NCI-H460 (cell line): ENCODE measurements at places on chromosomes 7 and 10.

DNA sequence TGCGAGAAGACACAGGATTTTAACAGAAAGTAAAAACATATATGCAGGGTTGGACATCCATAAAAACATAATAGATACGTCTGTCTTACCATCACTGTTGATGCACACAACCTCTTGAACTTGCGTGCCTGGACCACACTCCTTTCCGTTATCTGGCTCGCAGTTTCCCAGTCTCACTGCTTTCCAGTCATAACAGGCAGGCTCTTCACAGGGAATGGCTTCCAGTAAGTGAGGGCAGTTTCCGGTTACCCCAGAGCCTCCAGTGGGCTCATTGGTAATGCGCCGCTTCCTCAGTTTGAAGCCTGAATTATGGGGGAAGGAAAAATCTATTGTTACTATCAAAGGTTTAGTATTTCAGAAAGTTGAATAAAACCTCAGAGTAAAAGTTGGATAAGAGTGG lies 290.7 kb downstream of the THSD7A start:
- no peak for DNase-seq

DNA sequence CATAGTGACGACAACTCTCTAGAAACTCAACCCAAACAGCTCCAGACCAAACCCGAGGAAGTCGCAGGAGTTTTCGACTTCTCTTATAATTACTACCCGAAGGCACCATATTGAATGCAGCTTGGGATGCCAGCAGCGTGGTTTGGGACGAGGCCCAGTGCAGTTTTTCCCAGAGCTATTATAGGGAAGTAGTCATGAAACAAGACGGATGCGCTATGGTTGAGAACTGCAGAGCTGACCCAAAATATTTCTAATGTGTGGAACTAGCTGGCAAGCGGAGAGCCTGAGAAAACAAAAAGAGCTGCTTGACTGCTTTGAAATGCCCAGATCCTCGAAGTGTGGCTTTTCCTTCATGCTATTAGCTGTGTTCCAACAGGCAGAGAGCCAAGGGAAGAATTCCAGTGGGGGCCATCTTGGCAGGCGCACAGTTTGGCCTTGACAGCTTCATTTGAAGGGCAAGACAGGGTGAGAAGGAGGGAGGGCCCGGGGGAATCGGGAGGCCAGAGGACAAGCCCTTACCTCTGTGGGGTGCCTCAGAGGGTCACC lies 122.7 kb downstream of the CUL2 start:
- DNase-seq, result no peak

DNA sequence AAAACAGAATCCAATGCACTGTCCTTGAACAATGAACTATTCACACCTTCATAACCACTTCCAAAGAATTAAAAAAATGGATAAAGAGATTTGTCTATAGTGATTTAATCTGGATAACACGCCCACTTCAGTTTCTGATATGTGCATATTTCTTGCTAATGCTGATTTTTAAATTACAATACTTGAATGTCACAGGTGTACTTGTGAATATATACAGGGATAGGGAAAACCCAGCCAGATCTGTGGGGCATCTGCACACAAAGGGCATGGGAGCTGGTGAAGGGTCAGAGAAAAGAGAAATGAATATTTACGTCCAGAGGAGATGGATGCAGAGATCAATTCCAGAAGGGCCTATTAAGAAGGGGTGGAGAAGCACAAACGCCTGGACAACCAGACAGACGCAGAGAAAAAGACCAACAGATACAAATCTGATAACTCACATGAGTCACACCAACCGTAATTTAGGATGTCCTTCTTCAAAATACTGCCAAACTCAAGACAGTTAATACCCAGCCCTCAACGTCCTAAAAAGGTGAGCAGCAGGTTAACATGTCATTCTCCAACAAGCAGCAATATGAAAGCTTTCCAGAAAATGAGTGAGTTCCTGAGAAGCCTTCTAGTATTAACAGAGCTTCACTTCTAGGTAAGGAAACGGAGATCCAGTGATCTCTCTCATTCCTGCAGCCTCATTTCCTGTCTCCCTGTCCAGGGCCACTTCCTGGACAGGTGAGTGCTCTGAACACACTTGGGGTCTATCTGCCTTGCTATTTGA lies 41.9 kb downstream of the PIP4K2A start:
- no peak for DNase-seq

DNA sequence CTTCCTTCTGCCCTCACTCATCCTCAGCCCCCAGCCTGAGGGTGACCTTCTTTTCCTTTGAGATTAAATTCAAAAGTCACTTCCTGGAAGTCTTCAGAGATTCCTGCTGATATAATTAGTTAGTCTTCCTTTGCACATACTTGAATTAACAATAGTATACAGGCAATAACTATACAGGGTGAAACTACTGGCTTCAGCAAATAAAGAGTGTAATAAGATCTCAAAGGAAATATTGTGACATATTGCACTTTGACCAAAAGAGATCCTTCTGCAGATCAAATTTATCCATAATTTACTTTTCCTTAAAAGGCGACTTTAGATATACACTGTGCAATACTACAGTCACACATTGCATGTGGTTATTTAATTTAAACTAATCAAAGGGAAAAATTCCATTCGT lies 123.8 kb downstream of the SEMA3A start:
- DNase-seq, result no peak

DNA sequence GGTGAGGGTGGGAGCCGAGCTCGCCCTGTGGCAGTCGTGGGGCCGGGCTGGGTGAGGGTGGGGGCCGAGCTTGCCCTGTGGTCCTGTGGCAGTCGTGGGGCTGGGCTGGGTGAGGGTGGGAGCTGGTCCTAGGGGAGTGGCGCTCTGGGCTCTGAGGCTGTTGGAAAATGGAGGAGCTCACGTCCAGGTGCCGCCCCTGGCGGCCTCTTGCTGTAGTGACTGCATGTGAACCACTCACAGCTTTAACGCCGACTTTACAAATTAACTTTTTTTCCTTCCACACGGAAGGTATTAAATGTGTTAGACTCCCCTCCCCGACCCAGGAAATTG lies 312.6 kb downstream of the WDR37 start:
- peak; percentile 14 for DNase-seq

DNA sequence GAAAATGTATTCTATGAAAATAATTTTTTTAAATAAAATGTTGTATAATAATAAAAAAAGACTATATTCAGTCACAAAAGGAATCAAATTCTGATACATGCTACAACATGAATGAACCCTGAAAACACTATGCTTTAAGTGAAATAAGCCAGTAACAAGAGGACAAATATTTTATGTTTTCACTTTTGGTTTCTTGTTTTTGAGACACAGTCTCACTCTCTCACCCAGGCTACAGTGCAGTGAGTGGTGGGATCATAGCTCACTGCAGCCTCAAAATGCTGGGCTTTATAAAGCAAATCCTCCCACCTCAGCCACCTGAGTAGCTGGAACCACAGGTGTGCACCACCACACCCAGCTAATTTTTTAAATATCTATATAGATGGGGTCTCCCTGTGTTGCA lies 64.2 kb downstream of the CNOT4 start:
- DNase-seq, result no peak

DNA sequence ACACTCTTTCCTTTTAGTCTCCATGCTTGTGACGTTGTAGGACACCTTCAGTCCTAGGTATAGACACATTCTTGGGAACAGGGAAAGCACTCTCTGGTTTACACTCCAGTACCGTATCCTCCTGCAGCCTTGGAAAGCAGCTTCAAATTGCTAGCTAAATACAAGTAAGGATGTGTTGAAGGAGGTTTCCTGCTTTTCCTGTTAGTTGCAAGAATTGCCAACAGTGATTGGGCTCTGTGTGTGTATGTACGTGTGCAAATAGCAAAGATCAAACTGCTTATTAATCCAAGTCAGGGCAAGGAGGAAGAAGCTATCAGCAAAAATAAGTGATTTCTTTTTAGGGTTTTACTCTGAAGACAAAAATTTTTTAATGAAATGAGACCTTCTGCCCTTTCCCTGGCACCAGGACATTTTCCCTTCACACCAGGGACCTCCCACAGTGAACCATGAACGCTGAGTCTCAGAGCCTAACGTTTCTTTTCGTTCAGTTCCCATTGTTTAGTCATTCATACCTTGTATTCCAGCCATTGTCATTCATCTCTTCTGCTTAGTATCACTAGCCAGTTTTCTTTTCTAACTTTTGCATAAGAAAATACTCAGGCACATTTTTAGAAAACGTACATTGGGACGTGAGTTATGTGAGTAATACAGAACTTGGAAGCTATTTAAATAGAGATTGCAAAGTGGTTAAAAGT lies 36.9 kb upstream of the AUTS2 start:
- no peak for DNase-seq

DNA sequence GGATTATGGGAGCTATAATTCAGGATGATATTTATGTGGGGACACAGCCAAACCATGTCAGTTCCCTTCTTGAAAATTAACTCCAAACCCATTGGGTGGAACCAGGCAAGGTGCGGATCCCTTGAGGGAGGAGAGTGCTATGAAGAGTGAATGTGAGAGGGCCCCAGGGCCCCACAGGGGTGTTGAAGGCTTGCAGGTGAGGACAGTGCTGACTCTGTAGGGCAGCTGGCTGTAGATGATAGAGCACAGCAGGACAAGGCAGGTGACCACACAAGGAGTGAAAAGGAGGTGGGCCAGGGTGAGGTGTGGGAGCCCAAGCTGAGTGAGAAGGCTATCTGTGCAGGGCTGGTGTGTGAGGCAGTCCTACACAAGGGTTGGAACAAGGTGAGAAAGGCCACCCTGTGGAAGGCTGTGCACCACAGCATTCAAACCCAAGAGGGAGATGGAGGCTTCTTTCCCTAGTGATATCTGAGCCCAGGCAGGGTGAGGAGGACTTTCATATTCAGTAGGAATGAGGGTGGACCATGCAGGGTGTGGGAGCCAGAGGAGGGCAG lies 746.0 kb upstream of the CELF2 start:
- DNase-seq, result no peak

DNA sequence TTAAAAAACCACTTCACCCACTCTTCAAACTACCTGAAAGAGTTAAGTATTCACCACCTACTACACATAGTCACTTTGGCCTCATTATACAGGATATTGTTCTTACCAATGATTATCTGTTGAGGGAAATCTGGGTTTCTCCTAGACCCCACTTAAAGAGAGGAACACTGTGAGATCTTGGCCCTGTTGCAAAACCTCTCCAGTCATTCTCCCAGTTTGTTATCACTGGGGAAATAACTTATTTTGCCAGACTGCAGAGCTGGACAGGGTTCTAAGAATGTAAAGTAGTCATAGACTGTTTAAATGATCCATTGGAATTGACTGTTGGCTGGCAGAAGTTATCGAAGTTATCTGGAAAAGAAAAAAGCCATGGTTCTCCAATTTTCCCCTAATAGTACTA lies 143.8 kb downstream of the HGF start:
- DNase-seq, result no peak

DNA sequence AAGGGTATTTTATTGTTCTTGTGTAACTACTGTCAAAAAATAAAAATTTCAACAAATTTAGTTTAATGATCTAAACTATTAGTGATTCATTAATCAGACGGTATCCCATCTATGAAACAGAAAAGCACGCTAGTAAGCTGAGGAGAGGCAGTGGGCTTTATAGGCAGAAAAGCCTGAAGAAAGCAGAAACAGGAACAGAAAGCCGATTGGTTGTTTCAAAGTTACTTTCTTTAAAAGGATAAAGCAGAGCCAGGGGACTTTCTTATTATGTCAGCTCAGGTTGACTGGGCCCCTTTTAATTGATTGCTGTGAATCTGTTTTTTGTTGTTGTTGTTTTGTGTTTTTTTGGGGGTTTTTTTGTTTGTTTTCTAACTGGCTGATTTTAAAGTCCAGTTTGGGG lies 105.5 kb downstream of the TES start:
- DNase-seq, result no peak

- no peak for DNase-seq
Measured at GRCh38 chr7:28075674-28076358, 104.8 kb downstream of the JAZF1 start.

GRCh38 chr10:3761904-3762303 lies 23.1 kb downstream of the KLF6 start:
- DNase-seq, result no peak

DNA sequence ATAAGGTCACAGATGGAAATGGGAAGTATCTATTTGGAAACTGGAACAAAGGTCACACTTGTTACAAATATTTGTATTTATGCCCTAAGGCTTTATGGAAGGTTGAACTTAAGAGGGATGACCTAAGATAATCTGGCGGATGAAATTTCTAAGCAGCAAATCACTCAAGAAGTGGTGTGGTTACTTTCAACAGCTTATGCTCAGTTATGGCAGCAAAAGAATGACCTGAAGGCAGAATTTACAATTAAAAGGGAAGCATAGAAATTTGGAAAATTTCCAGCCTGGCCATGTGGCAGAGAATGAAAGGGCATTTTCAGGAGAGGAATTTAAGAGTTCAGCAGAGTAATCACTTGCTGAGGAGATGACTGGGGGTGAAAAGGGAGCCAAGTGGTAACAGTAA lies 95.8 kb upstream of the TNS3 start:
- DNase-seq, result no peak
